AG20443 (cell line): ENCODE measurements at places on chromosomes 3 and 15.
A peak's percentile ranks its signal among the peaks of the same experiment; 100 is the strongest.

DNA sequence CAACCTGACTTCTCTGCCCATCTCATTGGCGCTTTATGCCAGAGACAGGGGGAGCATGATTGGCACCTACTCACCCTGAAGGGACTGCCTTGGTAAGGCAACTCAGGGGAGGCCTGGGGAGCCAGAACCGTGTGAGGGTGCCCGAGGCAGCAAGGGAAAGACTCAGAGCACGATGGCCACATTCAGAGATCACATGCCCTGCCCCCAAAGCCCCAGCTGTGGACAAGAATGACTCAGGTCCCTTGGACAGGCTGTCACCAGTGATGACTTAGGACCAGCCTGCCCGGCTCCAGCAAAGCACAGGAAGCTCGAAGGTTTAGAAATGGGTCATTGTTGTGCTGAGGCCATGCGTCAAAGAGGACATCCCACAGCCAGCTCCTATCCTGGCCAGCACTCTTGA is 49.1 kb upstream of the LIMD1 start:
- peak; percentile 64 for DNase-seq

- no peak for DNase-seq
Observed at GRCh38 chr15:85956532-85957275, 123.0 kb upstream of the AGBL1 start.

GRCh38 chr3:194946091-194946490 is 260.4 kb downstream of the FAM43A start:
- no peak for DNase-seq

DNA sequence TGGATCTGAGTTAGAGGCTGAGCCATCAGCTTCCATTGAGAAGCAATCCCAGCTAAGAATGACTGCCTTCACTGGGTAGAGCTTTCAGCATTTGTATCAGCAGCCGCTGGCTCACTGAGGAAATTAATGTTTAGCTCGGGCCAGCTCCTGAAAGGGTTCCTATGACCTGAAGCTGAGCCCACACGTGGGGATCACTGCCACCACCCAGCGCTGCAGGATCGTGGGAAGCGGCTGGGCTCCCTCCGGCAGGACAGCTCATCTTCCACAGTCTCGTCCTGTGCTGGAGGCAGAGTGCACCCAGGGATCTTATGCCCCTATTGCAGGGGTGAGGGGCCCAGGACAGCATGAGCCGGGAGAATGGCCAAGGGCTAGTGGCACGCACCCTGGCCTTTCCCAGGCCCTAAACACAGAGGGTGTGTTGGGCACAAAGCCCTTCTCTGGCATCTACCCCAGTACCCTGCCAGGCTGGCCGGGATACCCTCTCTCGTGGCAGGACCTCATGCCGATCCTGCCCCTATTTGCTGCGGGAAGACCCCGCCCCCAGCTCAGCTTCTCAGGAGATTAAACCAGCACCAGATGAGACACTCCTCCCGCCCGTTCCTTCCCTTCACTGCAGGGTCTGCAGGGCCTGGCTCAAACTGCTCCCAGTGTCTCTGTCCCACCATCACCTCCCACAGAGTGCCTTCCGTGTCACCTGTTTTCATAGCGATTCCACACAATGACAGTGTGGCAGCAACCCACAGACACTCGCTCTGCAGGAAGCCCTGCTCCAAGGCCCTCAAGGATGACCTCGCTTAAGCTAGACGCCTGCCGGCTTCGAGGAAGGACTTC is 28.5 kb downstream of the KLHL25 start:
- no peak for DNase-seq

- DNase-seq = no peak
Observed at GRCh38 chr3:45414823-45415222, 26.4 kb downstream of the LARS2 start.

GRCh38 chr15:77525907-77526594 is 105.4 kb downstream of the HMG20A start:
- no peak for DNase-seq

GRCh38 chr3:53195066-53195450 is 34.0 kb downstream of the PRKCD start:
- no peak for DNase-seq

DNA sequence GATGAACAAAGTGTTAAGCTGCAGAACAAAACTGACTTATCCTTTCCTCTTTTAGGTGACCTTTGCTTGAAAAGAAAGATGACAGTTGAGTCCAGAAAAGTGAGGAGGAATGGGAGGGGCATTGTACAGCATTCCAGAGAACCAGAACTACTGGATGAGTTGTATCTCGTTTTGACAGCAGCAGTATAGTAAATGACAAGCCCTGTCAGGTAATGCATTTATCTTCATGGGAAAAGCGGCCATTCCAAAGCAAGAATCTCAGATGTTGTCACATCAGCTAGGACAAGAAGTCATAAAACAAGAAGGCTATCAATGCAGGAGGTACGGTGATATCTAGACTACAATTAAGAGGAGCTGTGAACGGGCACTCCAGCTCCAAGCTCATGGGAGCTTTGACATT is 421.5 kb downstream of the MAGI1 start:
- no peak for DNase-seq

- DNase-seq = no peak
Observed at GRCh38 chr3:172669021-172669420, 41.8 kb downstream of the NCEH1 start.
